Right renal cortex interstitium (tissue), 3 donors: ENCODE measurements at places on chromosomes 2 and 18.

GRCh38 chr2:74550231-74550630 is 3.5 kb downstream of the LOXL3 start:
- DNase-seq = no peak

DNA sequence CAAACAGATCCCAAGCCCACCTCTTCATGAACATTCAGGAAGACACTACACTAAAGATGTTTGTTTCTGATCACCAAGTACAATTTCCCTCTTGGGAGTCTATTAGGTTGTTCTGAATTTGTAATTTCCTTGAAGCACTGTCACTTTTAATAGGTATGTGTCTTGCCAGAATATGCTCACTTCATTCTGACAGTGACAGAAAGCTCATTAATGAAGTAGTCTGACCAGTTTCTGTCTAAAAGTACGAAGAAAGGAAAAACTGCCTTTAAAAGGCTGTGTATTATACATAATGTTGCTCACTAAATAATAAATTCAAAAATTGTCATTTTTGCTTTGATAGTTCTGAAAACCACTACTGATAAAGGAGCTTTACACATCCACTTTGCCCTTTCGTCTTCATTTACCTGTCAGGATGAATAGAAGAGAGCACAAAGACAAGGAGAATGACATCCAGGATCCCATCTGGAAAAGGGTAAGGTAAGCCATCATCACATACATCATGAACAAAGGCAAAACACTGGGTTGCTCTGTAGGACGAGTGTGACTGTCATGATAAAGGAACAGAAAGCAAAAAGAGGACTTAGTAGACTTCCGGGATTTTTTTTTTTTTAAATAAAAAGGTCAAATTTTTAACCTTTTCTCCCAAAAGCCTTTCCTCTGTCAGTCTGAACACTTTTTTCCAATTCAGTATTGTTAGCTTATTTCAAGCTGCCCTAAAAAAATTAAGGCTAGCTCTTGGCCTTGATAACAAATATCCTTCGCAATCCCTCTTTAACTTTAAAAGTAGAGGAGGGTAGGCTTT is 103.4 kb downstream of the METTL8 start:
- DNase-seq = no peak

GRCh38 chr2:169046440-169047151 is 15.5 kb upstream of the ABCB11 start:
- no peak for DNase-seq

DNA sequence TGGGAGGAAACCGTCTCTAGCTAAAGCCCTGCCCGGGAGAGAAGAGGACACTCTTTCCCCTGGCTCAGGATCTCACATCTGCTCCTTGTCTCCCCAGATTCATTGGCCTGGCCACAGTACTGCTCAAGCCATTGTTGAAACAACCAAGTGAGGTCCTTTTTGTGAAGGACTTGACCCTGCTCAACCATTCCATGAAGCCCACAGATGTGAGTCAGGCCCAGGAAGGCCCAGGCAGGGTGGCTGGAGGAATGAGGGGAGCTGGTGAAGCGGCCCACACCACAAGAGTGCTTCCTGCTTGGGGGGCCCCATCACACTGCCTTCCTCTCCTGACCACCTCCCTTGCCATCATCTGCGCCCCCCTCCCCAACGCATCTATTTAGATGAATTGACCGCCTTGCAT is 5.1 kb downstream of the FER1L5 start:
- no peak for DNase-seq

- DNase-seq = no peak
Observed at GRCh38 chr2:236976266-236977062, 109.2 kb upstream of the COPS8 start.

DNA sequence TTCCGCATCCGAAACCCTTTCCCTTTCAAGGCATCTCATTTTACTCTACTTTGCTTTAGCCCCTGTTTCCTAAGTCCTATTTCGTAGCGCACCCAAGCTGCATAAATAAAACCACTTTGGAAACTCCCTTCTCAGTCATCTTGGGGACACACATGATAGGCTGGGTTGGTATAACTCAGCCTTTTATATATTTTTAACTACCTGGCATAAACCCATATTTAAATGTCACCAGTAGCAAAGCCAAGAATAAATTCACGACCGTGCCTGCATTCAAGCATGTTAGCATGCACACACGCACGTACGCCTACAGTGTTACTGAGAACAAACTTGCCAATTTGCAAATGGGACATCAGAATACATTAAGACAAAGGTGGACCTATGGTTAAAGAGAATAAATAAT is 564.7 kb upstream of the PIK3C3 start:
- no peak for DNase-seq

DNA sequence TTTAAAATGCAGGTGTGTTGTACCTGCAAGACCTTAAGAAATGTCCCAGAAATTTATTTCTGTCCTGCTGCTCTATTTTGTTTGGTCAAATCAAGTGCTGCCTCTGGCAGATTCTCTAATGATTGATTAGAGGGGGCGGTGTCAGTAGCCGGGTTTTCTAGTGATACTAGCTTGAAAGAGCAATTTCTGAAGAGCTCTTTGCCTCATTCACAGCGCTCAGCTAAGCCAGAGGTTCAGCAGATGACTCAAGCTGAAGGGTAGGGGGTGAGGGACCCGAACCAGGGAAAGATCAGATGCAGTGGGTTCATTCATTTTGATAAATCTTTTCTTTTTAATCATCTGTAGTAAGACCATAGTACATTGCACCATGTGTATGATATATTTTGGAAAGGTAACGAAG is 15.0 kb downstream of the ZBTB7C start:
- no peak for DNase-seq

- DNase-seq = no peak
Observed at GRCh38 chr2:109143214-109144187, 14.5 kb downstream of the SH3RF3 start.

DNA sequence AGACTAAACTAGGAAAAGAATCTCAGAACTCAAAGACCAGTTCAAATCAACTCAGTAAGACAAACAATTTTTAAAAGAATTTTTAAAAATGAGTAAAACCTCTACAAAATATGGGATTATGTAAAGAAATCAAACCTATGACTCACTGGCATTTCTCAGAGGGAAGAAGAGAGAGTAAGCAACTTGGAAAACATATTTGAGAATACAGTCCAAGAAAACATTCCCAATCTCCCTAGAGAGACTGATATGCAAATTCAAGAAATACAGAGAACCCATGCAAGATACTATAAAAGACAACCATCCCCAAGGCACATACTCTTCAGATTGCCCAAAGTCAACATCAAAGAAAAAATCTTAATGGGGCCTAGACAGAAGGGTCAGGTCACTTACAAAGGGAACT is 162.7 kb downstream of the WDPCP start:
- no peak for DNase-seq

- no peak for DNase-seq
Observed at GRCh38 chr2:9001778-9002177, 1.7 kb downstream of the MBOAT2 start.

- DNase-seq = no peak
Observed at GRCh38 chr2:182018218-182018617, 32.6 kb downstream of the PPP1R1C start.

DNA sequence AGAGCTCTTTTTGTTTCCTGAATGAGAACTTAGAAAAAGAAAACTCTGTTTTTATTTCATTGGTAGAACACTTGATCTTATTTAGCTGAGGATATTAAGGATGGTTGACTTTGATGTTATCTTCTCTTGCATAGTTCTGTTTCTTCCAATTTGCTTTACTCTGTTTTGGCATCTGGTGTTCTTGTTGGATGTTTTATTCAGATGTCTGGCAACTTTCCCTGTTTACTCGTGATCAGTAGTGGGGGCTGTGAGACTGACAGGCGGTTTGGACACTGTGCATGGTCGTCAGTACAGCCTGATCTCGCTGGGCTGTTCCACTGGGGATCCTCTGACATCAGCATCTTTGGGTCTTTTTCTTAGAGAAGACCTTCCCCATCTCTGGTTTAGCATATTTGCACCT is 100.1 kb downstream of the TSN start:
- DNase-seq = no peak

DNA sequence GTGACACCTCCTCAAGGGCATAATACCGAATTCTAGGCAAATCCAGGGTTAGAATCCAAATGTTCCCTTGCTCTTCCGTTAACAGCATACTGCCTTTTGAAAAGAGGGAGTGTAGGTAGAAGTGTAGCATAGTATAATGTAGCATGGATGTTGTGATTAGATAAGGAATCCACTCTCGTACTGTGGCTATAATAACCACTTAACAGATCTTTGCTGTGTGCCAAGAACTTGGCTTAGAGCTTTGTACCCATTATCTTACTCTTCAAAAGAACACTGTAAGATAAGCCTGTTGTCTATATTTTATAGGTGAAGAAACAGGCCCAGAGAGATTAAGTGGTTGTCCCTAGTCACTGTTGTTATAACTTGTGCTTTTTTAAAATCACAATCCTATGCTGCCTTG is 24.2 kb downstream of the WDR75 start:
- DNase-seq = no peak

DNA sequence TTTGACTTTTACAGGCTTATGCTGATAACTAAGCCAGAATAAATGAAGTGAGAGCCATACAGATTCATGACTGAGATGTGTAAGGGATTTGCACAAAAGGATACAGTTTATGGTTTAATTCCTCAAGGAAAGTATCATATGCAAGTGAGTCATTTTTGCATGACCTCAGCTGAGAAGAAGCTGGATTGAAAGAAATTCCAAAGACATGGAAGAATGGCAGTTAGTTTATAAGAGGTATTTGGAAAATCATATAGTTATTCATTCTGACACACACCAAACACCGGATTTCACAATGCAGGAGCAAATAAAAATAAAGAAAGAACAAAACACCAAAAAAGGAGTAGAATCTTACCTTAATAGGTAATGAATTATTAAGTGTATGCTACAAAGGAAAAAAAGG is 83.2 kb upstream of the RND3 start:
- DNase-seq = no peak

- no peak for DNase-seq
Observed at GRCh38 chr2:17759805-17760204, 5.9 kb downstream of the GEN1 start.

DNA sequence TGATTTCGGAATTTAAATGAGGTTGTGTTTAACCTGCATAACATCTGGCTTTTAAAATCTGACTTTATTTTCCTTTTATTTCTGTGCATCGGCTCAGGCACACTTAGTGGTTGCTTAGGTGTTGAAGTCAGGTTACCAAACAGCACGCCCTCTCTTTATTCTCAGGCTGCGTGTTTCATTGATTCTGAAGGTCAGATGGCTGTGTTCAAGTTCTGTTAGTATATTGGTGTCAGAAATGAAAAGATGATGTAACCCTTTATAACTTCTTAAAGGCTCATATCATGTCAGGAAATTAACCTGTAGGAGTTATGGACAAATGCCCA is 246.5 kb downstream of the LDLRAD4 start:
- no peak for DNase-seq

GRCh38 chr2:240479111-240479501 is 43.6 kb downstream of the GPC1 start:
- DNase-seq = no peak
